ENCODE measurements at places on chromosomes 4 and X.

GRCh38 chrX:12970691-12971202 is 4.2 kb upstream of the TMSB4X start:
- no peak for DNase-seq

DNA sequence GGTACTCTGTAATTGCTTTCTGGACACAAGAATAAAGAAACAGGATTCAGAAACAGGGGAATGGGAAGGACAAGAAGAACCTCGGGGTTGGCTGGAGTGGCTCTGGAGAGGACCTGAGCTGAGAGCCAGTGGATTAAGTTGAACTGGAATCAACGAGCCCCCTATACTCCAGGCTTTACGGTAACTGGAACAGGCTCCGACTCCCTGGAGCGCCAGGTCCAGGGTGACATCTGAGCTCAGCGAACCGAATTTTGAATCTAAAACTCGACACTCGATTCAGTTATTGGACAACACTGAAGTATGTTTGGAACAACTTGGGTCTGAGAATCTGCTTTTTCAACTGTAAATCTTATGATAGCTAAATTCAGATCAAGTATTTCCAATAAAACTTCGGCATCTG is 23.9 kb downstream of the HMX1 start:
- DNase-seq, result no peak

DNA sequence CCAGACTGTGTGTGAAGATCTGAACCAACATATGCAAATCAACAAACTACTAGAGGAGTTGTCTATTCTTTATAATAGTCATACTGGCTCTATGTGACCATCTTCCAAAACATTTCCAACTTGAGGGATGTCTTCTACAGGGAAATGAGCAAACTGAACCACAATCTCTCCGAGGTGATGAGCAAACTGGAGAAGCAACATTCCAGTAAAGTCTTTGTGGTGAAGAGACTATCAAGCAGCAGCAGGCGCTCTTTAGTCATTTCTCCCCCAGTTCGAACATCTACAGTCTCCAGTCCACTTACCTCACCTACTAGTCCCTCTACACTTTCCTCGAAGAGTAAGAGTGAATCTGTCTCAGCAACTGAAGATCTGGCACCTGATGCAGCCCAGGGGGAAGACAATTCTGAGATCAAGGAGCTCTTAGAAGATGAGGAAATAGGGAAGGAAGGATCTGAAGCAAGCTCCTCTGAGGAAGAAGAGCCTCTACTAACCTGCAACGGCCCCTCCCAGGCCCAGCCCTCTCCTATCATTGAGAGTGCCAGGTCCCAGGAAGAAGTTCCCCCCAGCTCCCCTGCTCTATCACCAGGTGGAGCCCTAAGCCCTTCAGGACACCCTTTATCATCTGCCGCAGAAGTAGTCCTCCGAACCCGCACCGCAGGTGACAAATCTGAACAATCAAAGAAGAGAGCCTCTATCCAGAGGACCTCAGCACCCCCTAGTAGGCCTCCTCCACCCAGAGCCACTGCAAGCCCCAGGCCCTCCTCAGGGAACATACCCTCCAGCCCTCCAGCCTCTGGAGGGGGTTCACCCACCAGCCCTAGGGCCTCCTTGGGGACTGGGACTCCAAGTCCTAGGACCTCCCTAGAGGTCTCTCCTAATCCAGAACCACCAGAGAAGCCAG is 98.1 kb downstream of the HNRNPD start:
- peak; percentile 50 for DNase-seq

- no peak for DNase-seq
These were observed 13.1 kb downstream of the TAB3 start for GRCh38 chrX:30875957-30876356.

DNA sequence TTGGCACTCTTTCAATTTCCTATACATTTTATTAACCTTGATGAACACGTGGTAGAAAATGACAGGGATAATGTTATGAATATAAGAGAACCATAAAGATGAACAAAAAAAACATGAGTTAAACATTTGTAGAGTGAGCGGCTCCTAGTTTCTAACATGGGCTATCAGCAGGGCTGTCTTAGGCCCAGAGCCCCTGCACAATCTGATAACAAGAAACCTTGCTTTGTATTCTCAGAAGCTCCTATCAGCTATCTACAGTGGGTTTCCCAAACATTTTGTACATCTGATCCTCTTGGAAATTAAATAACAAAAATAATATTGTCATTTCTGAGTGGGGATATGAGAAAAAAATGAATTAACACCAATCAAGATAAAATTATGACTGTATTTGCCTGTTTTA is 10.6 kb upstream of the RBPJ start:
- DNase-seq, result no peak

DNA sequence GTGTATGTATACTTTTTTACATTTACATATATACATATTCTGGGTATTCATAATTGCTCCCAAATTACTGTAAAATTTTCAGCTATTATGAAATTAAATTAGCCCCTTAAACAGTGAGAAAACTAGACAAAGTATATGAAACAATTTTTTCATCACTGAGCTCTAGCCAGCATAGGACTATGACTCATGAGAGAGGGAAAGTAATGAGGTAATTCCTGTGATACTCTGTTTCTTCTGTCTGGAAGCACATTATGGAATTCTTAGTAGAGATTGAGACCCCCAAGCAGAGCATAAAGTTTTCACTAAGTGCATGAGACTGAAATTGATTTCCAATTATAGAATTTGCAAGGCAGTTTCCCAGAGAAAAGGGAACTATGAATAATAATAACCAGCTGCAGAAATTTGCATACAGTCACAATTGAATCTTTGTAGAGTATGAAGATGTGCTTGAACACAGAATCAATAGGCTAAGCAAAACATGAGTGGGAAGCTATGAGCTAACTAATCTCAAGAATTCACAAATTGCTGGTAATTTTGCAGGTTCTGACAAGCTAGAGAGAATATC is 779.3 kb downstream of the ARAP2 start:
- no peak for DNase-seq
